ENCODE measurements at places on chromosomes 12 and 14. TPM values are rescaled to one million over a fixed set of nuclear protein-coding genes. Genes with fewer than 3 reads are reported as not detected.

Gene GLI1
- 0.54 TPM for total RNA-seq

Gene ZC2HC1C
- total RNA-seq, result 0.69 TPM

Gene IL26
- total RNA-seq, result not detected

Gene DCN
- total RNA-seq, result not detected

DNA sequence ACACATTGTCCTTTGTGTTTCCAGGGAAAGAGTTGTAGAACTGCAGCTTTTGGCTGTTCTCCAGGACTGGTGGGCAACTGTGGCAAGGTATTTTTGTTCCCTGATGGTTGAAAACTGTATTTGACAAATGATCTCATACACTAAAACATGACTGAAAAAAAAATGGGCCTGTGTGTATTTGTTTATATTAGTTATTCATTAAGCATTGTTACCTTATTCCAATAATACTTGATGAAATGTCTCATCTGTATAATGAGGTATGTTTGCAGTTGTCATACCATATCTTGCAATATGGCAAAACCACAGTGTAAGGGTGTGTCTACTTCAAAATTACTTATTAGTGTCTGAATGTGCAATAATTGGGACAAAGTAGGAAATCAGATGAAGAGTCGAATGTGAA lies 479.4 kb upstream of the NOVA1 start:
- no peak for DNase-seq

- no peak for DNase-seq
These were observed 246.7 kb downstream of the DACT1 start for GRCh38 chr14:58884442-58884841.

- no peak for DNase-seq
These were observed 12.6 kb upstream of the TDRD9 start for GRCh38 chr14:103915616-103916015.

GRCh38 chr12:20272801-20273200 lies 95.5 kb upstream of the PDE3A start:
- DNase-seq, result no peak

DNA sequence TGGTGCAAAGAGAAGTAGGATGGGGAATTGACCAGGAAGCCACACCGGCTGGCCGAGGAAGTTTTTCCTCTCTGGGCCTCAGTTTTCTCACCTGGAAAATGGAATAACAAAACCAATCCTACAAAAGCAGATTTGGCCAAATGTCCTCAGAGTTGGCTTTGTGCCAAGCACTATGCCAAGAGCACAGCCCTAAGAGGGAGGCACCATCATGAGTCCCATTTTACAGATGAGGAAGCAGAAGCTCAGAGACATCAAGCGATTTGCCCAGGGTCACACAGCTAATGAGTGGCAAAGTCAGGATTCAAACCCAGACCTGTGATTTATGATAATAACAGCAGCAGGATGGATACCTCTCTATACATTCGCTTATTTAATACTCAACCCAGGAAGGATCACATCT lies 27.3 kb downstream of the RASAL1 start:
- DNase-seq, result no peak

GRCh38 chr12:8996682-8997405 lies 7.5 kb downstream of the KLRG1 start:
- DNase-seq, result no peak

DNA sequence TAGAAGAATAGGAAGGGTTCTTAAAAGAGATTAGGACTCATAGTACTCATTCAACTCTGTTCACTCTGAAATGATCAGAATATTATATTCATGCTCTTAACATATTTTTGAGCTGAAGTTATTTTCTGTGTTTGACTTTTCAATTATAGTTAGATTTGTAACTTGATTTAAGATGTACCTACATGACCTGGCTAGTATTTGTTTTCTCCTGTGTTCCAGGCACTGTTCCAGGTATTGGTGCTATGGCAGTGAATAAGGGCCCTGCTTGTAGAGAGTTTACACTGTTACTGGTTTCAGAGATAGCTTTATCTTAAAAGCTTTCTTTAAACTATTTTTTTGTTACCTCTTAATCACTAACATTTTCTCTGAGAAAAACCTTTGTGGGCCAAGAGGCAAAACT lies 19.1 kb upstream of the SLC17A8 start:
- no peak for DNase-seq

GRCh38 chr12:55708695-55709233 lies 1.1 kb upstream of the ITGA7 start:
- no peak for DNase-seq

Measured in activated naive CD8-positive, alpha-beta T cell treated with anti-CD3 and anti-CD28 coated beads, Interleukin-2, amount 10 ng/mL, durations not matched to agents 7 days and 5 days (primary cell).